Mesenteric fat pad (tissue), 1 donor: ENCODE measurements at places on chromosomes 12 and 14. TPM values are rescaled to one million over a fixed set of nuclear protein-coding genes. Genes with fewer than 3 reads are reported as not detected.

Gene ANKS1B
- 5.3 TPM for total RNA-seq

Gene CIROP
- total RNA-seq, result not detected

Gene FOXN4
- not detected for total RNA-seq

Gene LETMD1
- 49.1 TPM for total RNA-seq

Gene RDH12
- not detected for total RNA-seq

Gene PPP2R5C
- 124 TPM for total RNA-seq

Gene CACNA2D4
- total RNA-seq, result 8.8 TPM

DNA sequence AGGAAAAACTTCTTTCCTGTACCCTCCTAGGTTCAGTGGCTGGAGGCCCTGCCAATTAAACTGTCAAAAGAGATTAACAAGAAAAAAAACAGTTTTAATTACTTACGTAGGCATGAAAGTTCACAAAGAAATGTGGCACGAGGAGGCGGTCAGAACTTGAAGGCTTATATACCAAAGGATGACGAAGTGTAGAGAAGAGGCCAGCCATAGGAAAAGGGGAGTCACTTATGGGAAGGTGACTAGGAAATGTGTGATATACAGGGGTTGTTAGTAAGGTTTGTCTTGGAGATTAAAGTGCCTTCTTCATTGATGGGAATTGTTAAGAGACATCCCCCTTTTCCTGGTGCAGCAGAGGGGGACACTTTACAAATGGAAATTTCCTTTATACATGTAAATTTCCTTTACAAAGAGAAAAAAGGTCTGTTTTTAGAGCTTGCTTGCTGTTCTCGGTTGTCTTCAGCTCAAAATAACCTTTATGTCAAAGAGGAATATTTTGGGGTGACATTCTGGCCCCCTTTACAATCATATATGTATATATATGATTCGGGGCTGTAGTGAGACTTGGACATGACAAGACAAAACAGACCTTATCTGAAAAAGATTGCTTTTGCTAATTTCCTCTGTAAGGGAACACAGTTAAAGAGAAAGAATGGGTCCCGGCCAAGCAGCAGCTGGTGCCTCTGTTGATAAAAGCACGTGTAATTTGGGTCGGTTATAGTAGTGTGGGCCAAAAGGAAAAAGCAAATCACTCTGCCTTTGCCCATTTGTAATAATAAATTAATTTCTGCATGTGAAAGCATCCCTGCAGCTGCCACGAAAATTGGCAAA is 38.6 kb downstream of the SYNE2 start:
- DNase-seq, result no peak

GRCh38 chr14:78595797-78596196 is 425.6 kb downstream of the NRXN3 start:
- no peak for DNase-seq

DNA sequence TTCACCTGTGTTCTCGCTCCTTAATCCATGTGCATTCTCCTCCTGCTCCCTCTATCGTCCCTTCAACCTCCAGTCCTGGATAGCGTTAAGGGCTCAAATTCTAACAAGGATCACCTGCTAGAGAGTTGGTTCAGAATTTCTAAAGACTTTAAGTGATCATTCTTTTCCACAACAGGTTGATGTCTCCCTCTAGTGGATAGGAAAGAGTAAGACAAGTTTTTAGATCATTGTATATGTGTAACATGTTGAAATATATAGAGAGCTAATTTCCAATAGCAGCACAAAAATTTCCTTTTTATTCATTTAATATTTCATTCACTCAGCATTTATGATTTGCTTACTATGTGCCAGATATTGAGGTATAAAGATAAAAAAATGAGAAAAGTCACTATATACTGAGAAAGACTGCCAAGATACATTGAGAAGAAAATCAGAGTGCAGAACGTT is 9.3 kb upstream of the ESR2 start:
- no peak for DNase-seq

- no peak for DNase-seq
Observed at GRCh38 chr12:42812086-42812485, 222.5 kb upstream of the PRICKLE1 start.

GRCh38 chr12:116736962-116737773 is 701 bp downstream of the SPRING1 start:
- DNase-seq, result no peak

DNA sequence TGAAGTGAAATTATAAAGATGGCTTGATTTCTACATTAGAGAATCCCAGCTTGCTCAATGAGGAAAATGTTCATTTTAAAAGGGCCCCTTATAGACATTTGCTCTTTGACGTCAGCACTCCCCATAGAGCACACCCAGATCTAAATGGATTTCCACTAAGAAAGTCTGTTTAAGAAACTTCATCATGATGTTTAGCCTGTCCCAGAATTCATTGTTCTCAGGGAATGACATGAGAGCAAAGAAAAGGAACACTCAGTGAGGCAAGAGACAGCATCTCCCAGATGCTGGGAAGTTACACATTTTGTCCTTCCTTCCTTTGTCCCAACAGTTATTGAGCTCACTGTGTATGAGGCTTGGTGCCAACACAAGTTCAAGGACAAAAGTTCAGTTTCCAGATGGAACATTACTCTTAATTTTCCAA is 4.9 kb downstream of the PHLDA1 start:
- no peak for DNase-seq

DNA sequence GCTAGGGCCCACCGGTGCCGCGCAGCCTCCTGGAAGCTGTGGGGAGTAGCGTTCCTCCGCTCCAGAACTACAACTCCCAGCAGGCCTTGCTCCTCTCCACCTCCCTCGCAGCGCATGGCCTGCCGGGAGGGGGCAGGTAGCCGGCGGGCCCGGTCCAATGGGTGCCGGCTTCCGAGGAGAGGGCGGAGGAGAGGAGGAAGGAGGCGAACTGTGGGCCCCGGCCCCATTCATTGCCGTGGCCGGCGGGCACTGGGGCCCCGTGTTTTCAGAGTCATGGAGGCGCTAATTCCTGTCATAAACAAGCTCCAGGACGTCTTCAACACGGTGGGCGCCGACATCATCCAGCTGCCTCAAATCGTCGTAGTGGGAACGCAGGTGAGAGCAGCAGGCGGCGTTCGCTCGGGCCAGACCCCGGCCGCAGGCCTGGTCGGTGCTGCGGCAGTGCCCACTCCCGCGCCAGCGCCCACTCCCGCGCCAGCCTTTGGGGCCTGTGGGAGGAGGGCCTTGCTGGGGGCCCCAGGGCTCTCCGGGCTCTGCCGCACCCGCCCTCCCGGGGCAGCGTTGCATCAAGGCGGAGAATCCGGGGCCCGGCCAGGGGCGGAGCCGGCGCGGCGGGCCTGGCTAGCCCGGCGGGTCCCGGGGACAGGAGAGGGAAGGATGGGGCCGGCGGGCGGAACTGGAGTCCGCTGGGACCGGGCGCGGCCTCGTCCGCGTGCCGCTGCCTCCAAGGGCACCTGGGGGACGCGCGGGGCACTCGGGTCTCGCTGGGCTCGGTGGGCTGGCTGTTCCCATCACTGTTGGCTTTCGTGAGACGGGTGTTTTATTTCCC is at the start of gene DNM1L:
TSS of gene DNM1L (plus strand) at position 211 of the 829 bp plus-strand sequence. CDS start at position 274, 63 bp downstream.
- peak; percentile 97 for DNase-seq

- no peak for DNase-seq
Observed at GRCh38 chr12:104207416-104208205, 8.0 kb upstream of the TXNRD1 start.

DNA sequence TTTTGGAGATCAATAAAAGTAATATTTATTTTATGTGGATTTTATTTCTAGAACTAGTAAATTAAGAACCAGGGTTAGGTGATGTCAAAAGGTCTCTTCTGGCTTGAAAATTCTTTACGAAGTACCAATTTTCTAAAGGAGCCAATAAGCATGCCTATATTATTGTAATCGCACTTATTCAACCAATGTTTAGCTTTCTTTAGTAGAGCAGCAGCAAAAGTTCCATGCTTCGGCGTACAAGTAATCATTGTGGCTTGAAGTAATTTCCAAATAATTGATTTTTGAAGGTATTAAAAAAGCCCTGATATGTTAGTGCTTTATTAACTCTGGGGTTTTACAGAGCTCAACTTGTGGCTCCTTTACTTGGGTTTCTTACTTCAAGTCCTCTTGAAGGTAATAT is 3.4 kb downstream of the RMST start:
- no peak for DNase-seq

DNA sequence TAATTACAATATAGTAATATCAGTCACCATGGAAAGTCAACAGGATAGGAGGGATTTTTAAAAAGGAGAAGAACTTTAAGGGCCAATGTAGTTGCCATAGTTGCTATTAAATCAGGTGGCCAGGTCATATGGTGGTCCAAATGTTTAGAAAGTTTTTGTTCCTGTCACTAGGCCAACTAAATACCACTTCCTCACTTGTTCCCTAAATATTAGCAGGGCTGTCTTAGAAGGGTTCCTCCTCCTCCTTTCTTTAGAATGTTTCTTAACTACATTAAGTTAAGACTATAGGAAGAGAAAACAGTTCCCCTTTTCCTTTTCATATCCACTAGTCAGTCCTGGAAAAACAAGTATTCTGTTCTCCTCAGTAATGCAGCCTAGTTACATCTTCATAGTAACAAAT is 50.3 kb downstream of the MON2 start:
- no peak for DNase-seq

GRCh38 chr12:25771041-25771440 is 187.4 kb upstream of the RASSF8 start:
- DNase-seq, result no peak

- no peak for DNase-seq
Observed at GRCh38 chr14:73775339-73776193, 61.4 kb upstream of the PNMA1 start.
